ENCODE measurements at places on chromosomes 4 and X.
A peak's percentile ranks its signal among the peaks of the same experiment; 100 is the strongest.

DNA sequence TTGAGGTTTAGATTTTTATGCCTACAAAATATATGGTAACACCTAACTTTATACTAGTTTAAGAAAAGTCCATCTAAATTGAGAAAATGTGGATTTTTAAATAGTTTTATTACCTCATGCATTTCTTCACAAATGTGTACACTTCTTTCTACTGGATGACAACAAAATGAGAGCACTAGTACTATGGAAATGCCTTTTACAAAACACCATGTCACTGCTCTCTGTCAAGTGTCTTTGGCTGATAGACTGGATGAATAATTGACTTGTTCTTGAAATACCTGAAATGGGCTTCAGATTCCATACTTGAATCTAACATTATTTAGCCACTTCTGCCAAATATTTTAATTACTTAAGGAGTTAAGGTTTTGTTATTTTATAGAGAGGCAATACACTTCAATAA, 49.5 kb downstream of the AMELX start:
- DNase-seq = no peak

GRCh38 chr4:24979554-24979953, 51.2 kb downstream of the LGI2 start:
- no peak for DNase-seq

DNA sequence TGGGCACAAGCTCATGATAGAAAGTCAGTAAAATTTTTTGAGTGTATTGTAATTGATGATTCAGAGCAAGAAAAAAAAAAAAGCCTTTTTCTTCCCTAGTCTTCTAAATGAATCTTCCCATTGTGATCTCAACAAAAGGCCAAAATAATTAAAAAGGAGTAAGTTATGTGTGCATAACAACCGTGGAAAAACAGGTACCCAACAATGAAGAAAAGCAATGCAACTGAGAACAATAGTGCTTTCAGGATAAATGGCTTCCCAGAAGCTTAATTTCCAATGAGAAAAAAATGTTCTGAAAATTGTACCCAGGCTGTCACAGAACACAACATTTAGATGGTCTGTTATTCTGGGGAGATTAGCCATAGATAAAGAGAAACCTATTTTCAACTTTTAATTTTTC, 399.0 kb upstream of the AGA start:
- no peak for DNase-seq

- no peak for DNase-seq
These were observed 276.9 kb upstream of the PCDH7 start for GRCh38 chr4:30443289-30443688.

- no peak for DNase-seq
These were observed 930.7 kb downstream of the CCSER1 start for GRCh38 chr4:91057871-91058270.

- peak; percentile 23 for DNase-seq
These were observed 689 bp downstream of the SSR4 start for GRCh38 chrX:153794897-153795816.

DNA sequence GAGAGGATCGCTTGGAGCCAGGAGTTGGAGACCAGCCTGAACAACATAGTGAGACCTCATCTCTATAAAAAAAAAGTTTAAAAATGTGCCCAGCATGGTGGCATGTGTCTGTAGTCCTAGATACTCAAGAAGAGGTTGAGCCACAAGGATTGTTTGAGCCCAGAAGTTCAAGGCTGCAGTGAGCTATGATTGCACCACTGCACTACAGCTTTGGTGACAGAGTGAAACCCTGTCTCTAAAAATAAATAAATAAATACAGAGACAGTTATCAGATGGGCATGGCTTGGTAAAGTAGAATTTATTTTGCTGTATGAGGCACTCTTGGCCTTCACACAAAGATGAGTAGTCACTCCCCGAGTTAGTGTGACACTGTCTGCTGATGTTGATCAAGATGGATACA, 54.1 kb upstream of the SPRY1 start:
- DNase-seq = no peak

DNA sequence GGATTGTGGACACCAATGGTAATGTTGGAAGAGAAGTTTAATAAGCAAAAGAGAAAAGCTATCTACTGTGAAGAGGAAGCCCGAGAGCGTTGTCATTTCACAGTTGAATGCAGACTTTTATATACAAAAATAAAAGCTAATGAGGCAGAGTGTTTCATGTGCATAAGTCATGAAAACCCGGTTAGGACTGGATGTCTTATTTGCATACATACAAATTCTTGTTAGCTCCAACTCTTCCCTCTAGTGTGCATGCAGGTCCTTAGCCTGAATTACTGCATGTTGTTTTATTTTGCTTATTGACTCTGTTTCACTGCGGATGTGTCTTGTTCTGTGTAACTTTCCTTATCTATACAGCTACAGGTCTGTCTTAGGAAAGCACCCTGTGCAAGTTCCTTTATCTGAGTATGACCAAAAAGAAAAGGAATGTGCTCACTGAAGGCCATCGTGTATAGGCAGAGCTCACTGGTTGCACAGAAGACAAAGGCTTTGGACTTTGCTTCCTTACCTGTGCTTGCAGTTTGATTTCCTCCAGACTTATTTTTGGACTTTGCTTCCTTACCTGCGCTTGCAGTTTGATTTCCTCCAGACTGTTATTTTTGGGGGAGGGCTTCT, 25.1 kb upstream of the UGT2B11 start:
- DNase-seq = peak; percentile 29

GRCh38 chr4:139611391-139611790, 54.2 kb upstream of the MGST2 start:
- no peak for DNase-seq

DNA sequence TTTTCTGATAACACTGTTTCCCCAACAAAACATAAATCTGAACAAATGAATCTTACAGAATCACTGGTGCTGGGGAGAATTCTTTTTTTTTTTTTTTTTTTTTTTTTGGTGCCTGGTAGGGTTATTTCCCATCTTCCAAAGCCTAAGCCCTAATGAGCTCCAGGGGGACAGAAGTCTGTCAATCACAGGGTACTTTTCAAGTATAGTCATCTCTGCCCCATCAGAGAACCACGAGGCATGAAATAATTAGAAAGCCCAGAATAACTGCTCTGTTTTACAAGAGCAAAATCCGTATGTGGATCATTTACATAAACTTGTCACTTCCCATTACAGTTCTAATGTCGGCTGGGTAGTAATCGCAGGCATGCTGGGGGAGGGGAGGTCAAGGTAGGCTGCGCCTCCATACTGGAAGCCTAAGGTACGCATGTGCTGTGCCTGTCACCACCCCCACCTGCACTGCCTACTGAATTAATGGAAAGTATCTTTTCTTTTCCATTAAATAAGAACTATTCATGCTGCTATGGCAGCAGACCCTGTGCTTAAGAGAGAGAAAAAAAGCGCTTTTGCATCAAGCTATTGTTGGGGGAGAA, 164.7 kb upstream of the LEF1 start:
- DNase-seq = no peak

- no peak for DNase-seq
These were observed 88.9 kb downstream of the NHSL2 start for GRCh38 chrX:71999535-71999934.

DNA sequence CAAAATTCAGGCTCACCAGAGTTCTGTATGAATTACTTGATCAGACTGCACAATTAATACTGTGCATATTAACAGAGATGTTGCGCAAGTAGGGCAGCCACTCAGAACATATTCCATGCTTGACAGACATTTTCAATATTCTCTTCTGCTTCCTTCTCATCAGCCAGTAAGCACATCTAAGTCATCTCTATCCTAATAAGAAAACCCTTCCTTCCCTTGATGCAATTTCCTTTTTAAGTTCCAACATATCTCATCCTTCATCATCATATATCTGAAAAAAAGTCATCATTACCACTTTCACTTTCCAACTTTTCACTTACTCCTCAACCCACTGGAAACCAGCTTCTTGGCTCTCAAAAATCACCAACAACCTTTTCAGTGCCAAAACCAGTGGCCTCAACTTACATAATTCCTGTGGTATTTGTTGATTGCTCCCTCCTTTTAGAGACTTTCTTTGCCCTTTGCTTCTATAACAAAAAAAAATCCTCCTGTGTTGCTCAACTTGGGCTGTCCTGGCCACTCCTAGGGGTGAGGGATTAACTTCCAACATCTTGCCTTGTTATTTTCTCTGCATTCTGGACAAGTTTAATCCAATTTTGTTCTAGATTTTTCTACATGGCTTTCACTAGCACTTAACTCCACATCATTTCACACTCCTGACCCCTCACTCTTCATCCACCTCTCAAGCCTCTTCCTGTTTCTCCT, 14.1 kb downstream of the MBNL3 start:
- no peak for DNase-seq

GRCh38 chr4:133921280-133922195, 280.1 kb downstream of the PABPC4L start:
- peak; percentile 16 for DNase-seq

DNA sequence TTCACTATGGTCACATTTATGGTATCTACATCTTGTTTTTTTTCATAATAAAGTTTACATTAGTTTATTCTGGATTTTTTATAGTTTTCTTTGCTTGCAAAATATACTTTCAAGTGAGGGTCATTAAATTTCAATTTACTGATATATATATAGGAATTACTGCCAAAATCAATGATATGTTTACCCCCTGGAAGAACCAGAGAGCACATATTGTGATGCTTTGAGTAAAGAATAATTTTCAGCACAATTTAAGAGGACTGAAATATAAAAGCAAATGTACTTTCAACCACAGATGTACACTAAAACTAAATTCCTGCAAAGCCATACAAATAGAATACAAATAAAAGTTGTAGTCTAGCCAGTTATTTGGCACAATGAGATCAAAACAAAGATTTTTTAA, 242.2 kb upstream of the PCDH18 start:
- no peak for DNase-seq

DNA sequence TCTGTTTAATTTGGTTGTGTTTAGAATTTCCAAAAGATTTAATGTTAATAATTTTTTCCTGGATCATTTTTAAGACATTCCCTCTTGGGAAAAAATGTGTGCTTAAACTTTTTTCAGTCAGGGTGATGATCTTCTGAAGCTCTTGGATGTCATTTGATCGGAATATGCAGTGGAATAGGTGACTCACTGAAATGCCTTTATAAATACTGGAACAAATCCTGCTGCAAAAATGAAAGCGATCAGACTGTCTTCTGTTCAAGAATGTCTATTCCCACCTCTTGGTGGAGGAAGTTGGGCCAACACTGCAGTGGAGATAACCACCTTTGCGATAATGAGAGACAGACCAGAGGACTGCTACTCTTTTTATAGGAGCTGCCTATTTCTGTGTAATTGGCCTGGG, 46.7 kb downstream of the LARP1B start:
- no peak for DNase-seq

DNA sequence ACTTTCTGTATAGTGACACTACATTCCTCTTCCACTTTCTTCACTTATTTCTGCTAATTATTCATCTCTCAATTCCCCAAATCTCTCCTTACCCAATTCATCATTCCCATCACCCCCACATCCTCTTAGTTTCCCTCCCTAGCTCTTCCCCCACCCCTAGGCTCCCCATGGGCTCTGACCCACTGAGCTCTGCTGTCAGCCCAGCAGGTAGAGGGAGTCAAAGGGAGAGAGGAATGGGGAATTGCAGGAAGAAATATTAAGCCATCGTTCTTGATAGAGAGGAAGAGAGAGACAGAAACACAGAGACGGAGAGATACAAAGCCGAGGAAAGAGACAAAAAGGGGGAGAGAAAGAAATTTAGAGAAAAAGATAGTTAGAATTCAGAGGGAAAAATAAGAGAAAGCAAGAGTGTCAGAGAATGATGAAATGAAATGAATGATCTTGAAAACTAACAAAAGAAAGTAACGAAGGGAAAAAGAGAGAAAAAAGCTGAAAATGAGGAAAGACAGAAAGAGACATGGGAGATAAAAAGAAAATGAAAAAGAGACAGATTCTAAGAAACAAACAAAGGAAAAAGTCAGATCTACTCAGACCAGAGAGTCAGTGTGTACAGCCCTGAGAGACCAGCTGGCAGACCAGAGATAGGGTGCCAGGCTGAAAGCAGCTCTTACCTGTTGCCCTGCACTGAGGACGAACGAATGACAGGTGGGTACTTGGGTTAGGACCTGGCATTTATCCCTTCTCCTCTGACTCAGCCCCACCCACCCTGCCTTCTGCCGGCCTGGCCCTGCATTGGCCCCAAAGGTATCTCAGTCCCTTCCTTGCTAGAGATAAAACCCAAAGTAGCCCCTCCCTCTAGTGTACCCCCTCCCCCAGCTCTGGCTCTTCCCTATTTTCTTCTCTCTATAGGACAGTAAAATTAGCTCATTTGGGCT, at the start of gene ALAS2:
Gene ALAS2 (minus strand): TSS at position 707 of the 935 bp plus-strand sequence. CDS start 4,977 bp downstream, outside the sequence.
- DNase-seq = no peak

Data from HT-29 (cell line).